ENCODE measurements at places on chromosomes 12 and 14.

DNA sequence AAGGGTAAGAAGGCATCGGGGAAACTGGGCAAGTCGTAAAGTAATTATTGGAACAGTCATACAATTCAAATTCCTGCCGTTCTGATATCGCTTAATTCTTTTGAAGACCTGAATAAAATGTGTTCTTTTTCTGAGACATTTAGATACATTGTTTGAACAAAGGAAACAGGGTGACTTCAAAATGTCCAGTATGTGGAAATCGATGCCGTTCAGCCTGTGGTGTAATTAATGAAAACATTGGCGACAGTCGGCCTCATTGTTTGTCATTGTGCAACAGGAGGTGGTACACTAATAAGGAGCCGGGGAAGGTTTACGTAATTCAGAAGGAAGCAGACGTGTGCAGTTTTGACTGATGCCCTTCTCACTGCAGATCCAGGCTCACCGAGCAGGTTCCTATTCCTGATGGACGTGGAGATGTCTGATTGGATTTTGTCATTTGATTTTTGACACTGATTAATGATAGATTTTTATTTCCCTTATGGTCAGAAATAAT is 92.7 kb downstream of the BORCS5 start:
- no peak for DNase-seq

- DNase-seq, result no peak
Measured at GRCh38 chr12:76421046-76421445, 72.8 kb upstream of the BBS10 start.

GRCh38 chr14:100834082-100834793 is 8.3 kb downstream of the MEG3 start:
- DNase-seq, result no peak

DNA sequence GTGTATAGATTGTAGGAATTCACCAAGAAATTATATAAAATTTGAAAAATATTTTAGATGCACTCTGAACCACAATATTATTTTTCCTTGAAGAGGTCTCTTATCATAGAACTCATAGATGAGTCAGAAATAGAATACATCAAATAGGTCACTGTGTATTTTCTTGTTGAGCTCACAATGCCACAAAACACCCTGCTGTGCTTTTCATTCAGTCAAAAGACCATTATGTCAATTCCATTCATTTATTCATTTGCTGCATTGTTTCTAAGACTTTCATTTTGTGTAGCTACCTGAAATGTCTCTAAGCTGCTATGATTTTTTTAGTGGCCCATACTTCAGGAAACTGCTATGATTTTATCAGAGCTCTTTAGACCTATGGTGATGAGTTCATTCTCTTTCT is 231.9 kb upstream of the AVPR1A start:
- no peak for DNase-seq

DNA sequence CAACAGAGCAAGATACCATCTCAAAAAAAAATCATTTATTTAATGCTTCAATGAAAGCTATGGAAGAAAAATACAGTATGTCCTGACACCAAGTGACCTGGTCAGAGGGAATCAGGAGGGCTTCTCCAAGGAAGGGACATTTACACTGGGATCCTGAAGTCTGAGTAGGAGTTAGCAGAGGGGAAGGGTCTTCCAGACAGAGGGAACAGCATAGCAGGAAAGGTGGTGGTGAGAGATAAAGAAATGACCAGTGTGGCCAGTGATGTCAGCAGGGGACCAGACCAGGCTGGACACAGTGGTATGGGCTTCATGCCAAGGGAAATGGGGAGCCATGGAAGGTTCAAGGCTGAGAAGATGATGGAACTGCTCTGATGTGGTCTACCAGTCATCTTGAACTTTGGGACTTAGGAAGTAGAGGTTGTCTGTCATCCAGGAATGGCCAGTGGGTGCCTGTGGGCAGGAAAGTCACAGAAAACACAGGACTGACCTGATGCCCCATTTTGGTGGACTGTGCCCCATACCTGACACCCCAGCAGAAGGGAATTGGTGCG is 7.8 kb upstream of the TCHP start:
- no peak for DNase-seq

GRCh38 chr12:130640901-130641300 is 75.2 kb downstream of the RIMBP2 start:
- DNase-seq, result no peak

- peak; percentile 60 for DNase-seq
Measured at GRCh38 chr12:62934239-62934798, 631 bp downstream of the PPM1H start.

GRCh38 chr12:11884706-11885105 is 186.0 kb upstream of the BCL2L14 start:
- no peak for DNase-seq

DNA sequence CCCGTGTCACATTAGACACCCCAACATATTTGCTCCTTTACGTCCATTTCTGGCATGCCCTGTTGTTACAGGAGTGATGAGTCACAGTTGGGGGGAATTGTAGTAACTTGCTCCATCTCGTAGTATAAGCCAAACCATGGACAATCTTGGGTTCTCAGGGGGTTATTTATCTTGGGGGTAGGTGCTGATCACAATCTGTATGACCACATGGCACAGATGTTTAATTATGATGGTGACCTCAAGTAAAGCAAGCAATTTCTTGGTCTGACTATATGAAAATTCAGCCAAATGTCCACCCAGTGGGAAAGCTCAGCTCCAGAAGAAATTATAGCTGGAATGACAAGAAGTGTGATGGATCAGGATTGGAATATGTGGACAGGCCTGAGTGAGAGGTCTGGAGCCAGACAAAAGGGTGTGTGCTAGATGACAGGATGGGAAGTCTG is 32.1 kb upstream of the STON2 start:
- no peak for DNase-seq

DNA sequence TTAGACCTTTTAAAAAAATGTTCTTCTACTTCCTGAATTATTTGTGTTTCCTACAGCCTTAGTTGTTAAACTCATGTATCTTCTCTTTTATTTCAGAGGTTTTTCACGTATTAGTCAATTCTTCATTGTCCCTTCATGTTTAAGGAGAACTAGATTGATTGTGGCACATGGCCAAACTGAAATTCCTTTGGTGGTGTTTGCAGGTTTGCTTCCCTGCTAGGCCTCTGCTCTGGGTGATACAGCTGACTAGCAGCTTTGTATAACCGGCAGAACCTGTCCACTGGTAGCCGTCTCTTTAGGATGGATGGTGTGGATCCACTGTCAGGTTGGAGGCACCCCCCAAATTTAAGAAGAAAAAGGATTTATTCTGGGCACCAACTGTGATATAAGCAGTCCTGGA is 262.1 kb downstream of the FBXL14 start:
- DNase-seq, result no peak

DNA sequence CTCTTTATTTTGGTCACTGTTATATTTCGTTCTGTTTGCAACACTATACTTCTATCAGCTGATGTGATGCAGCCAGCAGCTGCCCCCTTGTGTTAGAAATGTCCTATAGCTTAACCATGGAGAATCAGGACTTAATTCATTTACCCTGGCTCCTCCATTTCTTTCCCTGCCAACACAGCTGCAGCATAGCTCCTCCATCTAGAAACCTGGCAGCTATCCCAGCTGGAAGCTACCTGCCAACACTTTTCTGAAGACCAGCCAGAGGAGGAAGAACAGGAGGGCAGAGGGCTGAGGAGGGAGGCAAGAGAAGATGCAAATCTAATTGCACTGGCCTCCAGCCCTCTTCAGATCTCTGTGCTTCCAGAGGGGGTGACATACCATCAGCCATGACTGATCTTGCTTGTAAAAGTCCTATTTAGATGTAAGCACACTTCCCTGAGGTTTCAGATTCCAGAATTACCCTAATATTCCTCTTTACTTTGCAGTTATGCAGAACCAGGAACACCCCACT is 156.8 kb upstream of the TMEM260 start:
- DNase-seq, result peak; percentile 24

DNA sequence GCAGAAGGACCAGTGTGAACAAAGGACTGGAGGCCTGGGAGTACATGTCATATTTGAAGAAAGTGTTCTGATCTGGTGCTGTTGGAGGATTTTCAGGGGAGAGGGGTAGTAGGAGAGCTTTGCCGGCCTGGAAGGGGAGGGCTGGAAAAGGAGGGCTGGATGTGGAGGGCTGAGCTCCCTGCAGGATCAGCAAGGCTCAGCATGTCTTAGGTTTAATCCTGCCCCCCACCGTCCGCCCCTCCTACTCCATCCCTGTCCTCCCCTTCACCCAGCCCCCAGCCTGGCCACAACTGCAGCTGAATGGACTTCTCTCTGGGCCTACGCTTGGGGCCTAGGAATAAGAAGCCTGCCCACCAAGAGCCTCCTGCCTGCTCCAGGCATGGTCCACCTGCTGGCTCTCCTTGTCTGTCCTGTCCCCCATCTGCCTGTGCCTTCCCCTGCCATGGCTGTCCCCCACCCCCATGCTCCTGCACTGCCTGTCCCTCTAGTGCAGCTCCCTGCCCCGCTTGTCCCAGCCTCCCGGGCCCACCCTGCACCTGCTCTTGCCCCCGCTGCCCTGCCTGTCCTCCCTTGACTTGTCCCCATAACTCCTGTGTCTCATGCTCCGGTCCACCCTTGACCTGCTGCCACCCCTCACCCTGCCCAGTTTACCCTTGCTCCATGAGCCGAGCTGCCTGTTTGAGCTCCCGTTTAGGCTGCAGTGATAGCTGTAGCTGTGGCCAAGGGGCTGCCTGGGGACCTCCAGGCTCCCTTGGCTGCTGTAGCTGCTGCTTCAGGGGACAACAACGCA is 9.8 kb upstream of the RARG start:
- DNase-seq, result no peak

DNA sequence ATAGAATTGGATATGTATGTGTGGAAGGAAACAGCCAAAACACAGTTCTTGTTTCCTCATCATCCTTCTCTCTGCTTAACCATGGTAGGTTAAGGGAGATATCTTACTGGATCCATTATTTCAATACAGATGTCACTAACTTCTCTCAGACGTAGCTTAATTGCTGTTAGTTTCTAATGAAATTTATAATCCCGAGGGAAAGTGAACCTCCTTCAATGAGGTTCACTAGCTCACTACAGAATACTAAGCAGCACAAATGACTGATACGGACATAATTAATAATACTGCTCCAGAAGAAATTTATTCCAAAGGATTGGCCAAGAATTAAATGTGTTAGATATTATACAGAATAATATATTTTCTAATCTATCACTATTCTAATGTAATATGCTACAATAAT is 28.6 kb upstream of the PTPRO start:
- DNase-seq, result no peak

- no peak for DNase-seq
Measured at GRCh38 chr14:25042362-25043299, 7.3 kb downstream of the STXBP6 start.

GRCh38 chr12:78248321-78248720 is 417.6 kb downstream of the NAV3 start:
- no peak for DNase-seq

DNA sequence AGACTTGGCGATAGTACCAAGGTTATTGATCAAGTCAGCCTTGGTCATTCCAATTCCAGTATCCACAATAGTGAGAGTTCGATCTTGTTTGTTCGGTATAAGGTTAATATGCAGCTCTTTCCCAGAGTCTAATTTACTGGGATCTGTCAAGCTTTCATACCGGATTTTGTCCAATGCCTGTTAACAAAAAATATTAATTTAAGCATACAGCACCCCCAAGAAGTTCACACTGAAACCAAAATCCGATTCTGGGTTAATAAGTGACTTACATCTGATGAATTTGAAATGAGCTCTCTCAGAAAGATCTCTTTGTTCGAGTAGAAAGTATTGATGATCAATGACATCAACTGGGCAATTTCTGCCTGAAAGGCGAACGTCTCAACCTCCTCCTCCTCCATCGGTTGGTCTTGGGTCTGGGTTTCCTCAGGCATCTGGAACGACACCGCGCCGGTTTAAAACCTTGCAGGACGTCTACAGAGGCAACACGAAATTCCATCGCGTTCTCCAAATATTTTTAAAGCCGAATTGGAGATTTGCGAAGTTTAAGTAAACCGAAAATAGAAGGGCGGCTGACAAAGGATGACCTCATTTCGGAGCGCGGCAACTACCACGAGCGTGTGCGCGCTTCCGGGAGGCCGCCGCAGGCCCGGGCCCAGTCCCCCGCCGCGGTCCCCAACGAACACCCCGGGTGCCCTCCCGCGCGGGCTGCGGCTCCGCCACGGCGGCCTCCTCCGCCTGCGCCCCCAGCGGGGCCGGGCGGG is 716 bp downstream of the HSP90AA1 start:
- DNase-seq, result peak; percentile 31

DNA sequence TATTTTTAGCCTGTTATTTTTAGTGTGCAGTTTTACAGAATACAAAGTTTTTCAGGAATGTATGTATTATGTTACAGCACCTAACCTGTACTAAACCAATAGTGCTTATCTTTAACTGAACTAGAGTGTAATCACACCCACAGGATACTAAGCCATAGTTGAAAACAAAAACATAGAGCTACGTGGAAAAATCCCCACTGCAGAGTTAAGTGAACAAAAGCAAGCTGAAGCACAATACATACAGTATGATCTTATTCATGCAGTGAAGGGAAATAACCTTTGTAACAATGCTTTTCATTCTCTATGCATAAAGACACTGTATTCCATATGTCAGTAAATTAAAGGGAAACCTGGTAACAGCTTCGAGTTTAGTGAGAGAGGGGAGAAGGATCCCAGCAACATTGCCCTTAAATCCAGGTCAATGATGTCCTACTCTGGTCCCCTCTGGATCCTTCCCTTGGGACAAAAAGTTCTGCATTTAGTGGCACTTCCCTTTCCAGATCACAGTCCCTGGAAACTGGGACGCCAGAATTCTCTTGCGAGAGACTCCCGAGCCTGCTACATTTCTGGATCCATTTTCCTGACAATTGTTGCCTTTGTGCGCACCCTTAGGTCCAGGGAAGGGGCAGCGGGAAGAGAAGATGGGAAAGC is 121.3 kb upstream of the CCND2 start:
- DNase-seq, result no peak

- no peak for DNase-seq
Measured at GRCh38 chr14:72888192-72888591, 5.7 kb downstream of the DPF3 start.

GRCh38 chr14:93331728-93332396 is 974 bp downstream of the BTBD7 start:
- no peak for DNase-seq

- DNase-seq, result no peak
Measured at GRCh38 chr14:42112108-42112507, 505.4 kb downstream of the LRFN5 start.

- peak; percentile 92 for DNase-seq
Measured at GRCh38 chr14:74860899-74861733, 14.8 kb downstream of the PROX2 start.

- DNase-seq, result no peak
Measured at GRCh38 chr12:51329742-51330141, 5.8 kb upstream of the BIN2 start.

- no peak for DNase-seq
Measured at GRCh38 chr14:26527095-26527494, 70.7 kb downstream of the NOVA1 start.

DNA sequence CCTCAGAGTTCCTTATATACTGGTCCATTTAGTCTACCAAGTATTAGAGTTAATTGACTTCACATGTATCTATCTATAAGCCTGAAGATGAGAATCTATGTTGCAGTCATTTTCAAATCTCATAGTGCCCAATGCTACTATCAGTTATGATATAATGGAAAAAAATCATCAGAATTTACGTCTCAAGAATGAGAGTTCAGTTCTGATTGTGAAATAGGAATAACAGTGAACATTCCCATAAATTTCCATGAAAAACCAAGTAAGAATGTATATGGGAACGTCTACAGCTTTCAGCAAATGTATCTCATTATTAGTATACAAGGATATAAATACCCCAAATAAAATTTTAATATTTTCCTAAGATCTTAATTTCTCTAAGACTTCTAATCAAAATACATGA is 77.2 kb downstream of the PPP1R12A start:
- DNase-seq, result no peak

All from left ventricle myocardium inferior (tissue), 1 donor.